ENCODE measurements at places on chromosomes 6 and 20. TPM values are rescaled to one million over a fixed set of nuclear protein-coding genes. Genes with fewer than 3 reads are reported as not detected.

Gene SUMO4
- 16.9 TPM for total RNA-seq

Gene RCAN2
- total RNA-seq = not detected

Gene PNPLA1
- total RNA-seq = 1.2 TPM

Gene PTCHD4
- 0.10 TPM for total RNA-seq

Gene MATN4
- total RNA-seq = not detected

Gene ESF1
- 7.0 TPM for total RNA-seq

Gene PANK2
- 77.3 TPM for total RNA-seq

Gene BMP7
- not detected for total RNA-seq

Gene CEP162
- 6.3 TPM for total RNA-seq

Gene PRR18
- total RNA-seq = not detected

Gene HDGFL1
- not detected for total RNA-seq

Gene SMOC2
- not detected for total RNA-seq

Gene DSP
- total RNA-seq = 0.94 TPM

Gene PHACTR3
- 0.21 TPM for total RNA-seq

Gene UNC93A
- not detected for total RNA-seq

Gene PBOV1
- total RNA-seq = not detected

Gene SLC17A1
- not detected for total RNA-seq

Gene UBR2
- total RNA-seq = 25.2 TPM

Gene GLP1R
- total RNA-seq = 0.10 TPM

Gene LAMA2
- total RNA-seq = 0.63 TPM

Gene HSPA12B
- total RNA-seq = not detected

Gene GPR6
- not detected for total RNA-seq

Gene TSPO2
- total RNA-seq = not detected

Gene CDH26
- 0.73 TPM for total RNA-seq

Gene LIN28B
- total RNA-seq = not detected

Gene ASIP
- total RNA-seq = 1.3 TPM

Gene KCNK15
- under 0.01 TPM for total RNA-seq

Gene PRDM13
- under 0.01 TPM for total RNA-seq

Gene HRH3
- total RNA-seq = not detected

Gene OPN5
- total RNA-seq = not detected

Gene RHAG
- not detected for total RNA-seq

Gene CYP24A1
- total RNA-seq = 0.10 TPM

Gene FHL5
- not detected for total RNA-seq

Gene TP53RK
- total RNA-seq = 6.5 TPM

Gene BTN1A1
- total RNA-seq = not detected

Gene GNL1
- 40.8 TPM for total RNA-seq

Gene MEP1A
- total RNA-seq = not detected

Gene SCP2D1
- total RNA-seq = not detected
